ENCODE measurements at places on chromosomes 6 and 20.

DNA sequence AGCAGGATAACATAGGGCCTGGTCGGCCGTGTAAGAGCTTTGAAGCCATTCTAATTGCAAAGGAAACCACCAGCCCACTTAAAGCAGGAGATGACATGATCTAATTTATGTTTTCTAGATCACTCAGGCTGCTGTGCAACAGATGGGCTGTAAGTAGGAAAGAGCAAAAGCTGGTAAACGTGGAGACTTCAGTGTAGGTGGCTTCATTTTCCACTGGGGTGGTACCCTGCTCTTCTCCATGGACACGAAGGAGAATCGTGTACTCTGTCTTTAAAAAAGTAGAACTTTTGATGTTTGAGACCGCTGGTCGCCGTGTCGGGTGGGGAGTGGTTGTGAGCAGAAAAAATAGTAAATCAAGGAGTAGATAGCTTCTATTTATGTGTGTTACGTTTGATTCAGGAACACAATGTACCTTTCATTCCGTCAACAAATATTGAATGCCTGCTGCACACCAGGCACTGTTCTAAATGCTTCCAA is 6.4 kb downstream of the CASS4 start:
- DNase-seq, result no peak

- no peak for DNase-seq
Measured at GRCh38 chr6:93183531-93183972, 235.8 kb downstream of the EPHA7 start.

GRCh38 chr6:103720393-103720792 is 1139.3 kb downstream of the HACE1 start:
- no peak for DNase-seq

DNA sequence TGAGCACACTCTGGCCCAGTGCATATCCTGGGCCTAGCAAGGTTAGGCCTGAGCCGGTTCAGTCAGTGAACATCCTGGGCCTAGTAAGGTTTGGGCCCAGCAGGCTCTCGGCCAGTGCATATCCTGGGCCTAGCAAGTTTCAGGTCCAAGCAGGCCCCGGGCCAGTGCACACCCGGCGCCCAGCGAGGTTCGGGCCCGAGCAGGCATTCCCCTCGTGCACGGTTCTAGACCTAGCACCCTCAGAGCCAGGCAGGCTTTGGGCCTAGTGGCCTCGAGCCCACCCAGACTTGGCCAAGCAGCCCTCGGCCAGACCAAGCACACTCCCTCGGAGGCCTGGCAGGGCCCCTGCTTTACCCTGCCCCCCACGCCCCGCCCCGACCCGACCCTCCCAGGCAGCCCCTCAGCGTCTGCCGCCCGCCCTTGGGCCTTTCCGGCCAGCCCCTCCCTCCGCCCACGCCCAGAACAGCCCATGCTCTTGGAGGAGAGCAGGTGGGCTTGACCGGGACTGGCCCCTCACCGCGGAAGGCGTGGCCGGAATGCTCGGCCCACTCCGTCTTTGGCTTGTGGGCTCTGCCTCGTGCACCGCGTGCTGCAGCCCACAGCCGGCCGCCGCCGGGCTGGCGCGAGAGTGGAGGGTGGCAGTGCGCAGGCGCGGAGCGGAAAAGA is at the start of gene CTCFL:
Gene CTCFL (minus strand): TSS at position 630 of the 666 bp plus-strand sequence. CDS start 935 bp downstream, outside the sequence.
- DNase-seq, result no peak

GRCh38 chr6:118536478-118536877 is 11.6 kb upstream of the PLN start:
- DNase-seq, result peak; percentile 41

All from pons (tissue), 1 donor.